Fibroblast of lung (primary cell): ENCODE measurements at places on chromosomes 16 and 17. TPM values are rescaled to one million over a fixed set of nuclear protein-coding genes. Genes with fewer than 3 reads are reported as not detected.

DNA sequence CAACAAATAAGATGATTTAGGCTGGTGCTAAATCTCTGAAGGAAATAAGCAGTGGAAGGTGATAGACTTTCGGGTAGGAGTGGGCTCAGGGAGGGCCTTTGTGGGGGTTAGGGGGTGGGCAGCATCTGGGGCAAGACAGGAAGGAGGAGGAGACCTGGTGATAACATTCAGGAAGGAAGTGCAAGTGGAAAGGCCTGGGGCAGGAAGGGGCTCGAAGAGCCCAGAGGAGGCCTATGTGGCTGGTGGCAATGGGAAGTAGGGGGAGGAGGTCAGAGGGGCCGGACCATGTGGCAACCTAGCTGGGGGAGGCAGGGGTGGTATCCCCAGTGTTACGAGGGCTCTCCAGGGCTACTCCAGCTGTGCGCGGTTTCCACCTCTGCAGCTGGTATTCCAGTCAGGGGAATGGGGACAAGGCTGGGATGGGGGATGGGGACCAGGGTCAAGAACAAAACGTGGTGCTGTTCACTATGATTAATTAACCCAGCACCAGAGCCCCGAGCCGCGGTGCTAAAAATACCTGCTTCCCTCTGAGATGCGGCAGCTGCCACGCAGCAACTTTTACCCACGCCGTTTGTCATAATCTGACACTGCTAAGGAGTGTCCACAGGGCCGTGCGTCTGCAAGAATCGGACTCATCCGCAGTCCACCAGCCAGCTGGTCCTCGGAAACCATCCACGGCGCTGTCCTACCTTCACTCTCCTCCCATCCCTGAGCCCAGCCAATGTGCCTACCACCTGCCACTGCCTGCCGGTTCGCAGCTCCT, 5.2 kb upstream of the CCDC182 start:
- no peak for DNase-seq

DNA sequence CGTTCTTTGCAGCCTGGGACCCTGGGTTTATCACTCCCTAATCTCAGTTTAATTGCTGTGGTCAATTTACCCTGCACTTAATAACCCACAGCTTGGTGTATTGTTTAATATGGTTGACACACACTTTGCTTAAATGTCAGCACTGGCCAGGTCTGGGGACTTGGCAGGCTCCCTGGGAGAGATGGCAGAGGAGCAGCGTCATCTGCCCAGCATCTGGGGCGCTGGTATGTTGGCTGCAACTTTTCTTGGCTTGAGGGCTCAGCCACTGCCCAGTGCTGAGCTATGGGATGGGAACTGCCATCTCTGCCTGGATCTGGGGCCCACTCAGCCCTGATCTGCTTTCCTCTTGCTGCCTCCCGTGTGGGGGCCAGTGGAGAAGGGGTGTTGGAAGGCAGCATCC, 115.7 kb upstream of the IRX3 start:
- DNase-seq, result no peak

- no peak for DNase-seq
Observed at GRCh38 chr16:82542714-82543113, 84.1 kb upstream of the CDH13 start.

DNA sequence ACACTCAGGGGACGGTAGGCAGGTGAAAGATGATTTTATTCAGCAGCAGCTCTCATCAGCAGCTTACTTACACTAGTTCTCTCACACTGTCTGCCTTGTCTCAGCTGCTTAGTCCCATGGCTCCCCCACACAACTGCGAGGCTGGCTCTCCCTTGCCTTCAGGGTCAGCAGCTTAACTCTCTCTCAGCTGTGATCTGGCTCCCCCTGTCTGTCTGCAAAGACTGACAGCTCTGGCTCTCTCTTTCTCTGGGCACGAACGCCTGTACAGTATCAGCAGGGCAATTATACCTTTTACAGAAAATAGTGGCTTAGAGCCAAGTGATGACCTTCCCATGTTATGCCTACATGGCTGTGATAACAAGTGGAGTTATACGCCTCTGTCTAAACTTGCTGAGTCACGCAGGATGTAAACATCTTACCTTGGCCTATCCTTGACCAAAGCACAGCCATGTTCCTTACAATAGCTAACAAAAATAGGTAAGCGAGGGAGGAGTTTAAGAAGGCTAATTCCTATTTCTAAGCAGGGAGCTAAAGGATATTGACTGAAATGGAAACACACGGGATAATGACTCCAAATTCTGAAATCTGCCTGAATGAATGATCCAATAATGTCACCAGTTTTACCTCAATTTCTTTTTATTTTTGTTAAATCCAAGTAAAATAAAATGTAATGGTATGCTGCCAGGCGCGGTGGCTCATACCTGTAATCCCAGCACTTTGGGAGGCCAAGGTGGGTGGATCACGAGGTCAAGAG, 1.1 kb upstream of the NDUFAB1 start:
- no peak for DNase-seq

DNA sequence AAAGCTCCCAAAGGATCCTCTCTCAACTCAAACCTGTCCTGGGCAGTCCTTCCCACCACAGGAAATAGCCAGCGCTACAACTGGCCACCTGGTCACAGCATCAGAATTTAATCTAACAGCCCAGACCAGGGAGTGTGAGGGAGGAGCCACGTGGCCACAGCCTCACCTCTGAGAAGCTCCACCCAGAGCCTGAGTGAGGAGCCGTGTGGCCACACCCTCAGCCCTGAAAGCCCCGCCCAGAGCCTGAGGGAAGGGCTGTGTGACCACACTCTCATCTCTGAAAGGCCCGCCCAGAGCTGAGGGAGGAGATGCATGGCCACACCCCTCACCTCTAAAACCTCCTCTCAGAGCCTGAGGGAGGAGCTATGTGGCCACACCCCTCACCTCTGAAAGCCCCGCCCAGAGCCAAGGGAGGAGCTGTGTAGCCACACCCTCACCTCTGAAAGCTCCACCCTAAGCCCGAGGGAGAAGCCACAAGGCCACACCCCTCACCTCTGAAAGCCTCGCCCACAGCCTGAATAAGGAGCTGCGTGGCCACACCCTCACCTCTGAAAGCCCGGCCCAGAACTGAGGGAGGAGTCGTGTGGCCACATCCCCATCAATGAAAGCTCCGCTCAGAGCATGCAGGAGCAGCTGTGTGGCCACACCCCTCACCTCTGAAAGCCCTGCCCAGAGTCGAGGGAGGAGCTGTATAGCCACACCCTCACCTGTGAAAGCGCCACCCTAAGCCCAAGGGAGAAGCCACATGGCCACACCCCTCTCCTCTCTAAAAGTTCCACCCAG, 28.6 kb downstream of the SLC38A8 start:
- DNase-seq, result peak; percentile 18

DNA sequence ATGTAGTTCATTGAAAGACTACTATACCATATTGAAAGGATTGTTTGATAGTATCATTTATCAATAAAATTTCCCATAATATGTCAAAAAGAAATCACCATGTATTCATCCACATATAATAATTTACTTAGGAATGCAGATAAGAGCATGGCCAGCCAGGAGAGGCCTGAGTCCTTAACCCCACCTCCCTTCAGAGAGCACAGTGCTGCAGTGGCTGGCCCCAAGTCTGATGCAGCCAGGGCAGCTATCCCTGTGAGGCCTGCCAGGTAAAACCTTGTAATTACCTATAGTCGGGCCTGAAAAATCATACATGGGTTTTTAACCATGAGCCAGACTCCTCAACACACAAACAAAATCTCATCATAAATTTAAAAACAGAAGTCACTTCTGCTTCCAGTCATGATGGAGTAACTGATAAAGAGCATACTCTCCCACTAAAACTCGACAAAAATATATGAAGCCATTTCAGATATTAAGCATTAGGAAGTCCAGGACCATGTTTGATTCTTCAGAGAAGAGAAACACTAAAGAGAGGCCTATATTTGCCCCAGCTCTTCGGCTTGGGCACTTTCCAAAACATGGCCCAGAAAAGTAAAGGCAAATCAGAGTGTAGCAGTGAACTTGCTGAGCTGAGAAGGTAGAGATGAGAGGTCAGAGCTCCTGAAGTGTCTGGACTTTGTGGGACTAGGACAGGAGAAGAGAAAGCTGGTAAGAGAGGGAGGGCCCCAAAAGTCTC, 40.9 kb upstream of the CCNF start:
- DNase-seq, result no peak

DNA sequence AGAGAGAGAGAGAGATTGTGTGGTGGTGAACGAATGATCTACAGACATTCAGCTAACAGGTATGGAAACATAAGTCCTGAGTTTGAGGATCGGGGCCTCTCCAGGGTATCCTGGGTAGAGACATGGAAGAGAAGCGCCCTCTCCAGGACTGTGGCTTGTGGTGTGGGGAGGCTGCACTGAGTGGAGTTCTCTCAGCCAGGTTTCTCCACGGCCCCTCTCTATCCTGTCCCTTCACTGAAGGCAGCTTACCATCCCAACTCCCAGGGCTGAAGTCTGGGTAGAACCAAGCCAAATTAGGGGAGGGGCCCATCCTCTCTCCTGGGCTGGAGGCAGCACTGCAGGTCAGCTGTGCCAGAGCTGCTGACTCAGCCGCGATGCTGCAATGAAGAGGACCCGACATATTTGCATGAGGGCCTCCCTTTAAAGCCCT, 6.2 kb downstream of the C1QL1 start:
- no peak for DNase-seq

DNA sequence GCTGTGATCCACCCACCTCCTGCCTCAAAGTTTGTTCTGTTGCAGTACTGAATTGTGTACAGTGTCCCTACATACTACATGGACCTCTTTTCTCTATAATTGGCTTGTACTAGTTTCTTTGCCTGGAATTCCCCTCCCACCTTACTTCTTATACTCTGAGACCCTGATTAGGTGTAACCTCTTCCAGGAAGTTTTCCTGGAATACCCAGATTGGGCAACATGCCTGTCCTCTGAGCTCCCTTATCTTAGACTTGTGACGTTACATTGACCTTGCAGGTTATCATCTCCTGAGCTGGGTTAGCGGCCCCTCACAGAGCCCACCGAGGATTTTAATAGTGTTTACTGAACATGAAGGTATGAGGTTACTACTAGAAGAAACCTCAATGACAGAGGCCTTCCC, 237.0 kb downstream of the ZNF423 start:
- DNase-seq, result no peak

GRCh38 chr17:73227944-73228343, 33.7 kb downstream of the CPSF4L start:
- DNase-seq, result no peak

DNA sequence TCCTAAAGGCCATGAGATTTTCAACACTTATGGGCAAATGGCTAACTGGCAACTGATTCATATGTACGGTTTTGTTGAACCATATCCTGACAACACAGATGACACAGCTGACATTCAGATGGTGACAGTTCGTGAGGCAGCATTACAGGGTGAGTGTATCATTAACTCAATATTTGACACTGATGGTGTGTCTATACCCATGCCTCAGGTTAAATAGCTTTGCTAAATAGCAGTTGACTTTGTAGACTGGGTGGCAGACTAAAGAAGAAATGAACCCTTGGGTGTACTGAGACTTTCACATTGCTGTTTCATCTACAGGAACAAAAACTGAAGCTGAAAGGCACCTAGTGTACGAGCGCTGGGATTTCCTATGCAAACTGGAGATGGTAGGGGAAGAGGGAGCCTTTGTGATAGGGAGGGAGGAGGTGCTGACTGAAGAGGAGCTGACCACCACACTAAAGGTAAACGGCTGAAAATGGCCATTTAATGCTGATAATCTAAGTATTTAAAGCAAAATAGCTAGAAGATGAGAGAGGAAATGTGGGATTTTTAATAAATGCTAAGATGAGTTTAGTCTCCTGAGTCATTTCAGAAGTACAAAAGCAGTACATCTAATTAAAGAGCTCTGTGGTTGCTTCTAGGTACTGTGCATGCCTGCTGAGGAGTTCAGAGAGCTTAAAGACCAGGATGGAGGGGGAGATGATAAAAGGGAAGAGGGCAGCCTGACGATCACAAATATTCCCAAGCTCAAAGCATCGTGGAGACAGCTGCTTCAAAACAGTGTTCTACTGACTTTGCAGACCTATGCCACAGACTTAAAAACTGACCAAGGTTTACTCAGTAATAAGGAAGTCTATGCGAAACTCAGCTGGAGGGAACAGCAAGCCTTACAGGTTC, 3.0 kb downstream of the SETD6 start:
- DNase-seq, result no peak

DNA sequence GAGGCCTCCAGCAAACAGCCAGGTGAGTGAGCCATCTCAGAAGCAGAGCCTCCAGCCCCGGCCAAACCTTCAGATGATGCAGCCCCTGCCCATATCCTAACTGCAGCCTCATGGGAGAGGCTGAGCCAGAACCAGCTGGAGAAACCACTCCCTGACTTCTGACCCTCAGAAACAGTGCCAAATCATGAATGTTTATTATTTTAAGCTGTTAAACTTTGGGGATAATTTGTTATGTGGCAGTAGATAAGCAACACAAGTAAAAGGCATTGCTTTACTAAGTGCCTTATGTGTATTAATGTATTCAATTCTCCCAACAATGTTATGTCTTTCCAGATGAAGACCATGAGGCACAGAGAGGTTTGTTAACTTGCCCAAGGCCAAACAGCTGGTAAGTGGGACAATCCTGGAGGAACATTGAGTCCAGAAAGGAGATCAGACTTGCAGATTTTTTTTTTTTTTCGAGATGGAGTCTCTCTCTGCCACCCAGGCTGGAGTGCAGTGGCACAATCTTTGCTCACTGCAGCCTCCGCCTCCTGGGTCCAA, 59.6 kb downstream of the SOCS1 start:
- DNase-seq, result peak; percentile 94

GRCh38 chr16:87326151-87326571, 9.0 kb upstream of the C16orf95 start:
- no peak for DNase-seq

- no peak for DNase-seq
Observed at GRCh38 chr16:76329106-76329505, 51.9 kb downstream of the CNTNAP4 start.

DNA sequence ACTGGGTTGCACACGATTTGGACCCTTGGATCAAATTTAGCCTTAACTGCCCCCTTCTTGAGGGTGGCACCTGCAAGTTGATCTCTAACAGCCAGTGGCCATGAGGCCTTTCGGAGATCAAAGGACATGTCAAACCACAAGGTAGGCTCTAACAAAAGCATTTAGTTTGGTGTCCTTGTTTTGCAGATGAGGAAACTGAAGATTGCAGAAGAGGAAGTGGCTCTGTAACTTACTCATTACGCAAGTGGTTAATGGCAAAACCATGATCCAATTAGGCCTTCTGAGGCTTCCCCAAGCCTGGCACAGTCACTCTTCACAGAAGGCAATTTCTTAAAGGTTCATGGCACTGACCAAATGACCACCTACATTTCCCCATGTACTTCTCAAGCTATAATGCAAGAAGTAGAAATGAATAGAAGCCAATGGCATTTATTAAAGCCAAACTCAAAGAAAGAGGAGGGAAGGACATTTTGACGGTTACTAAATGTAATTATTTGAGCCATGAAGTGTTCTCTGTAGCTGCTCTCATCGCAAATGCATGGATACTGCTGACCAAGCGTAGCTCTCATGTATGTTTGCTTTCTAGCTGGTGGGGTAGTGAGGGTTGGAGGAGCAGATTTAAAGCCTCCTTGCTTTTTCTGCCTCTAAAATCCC, 32.8 kb upstream of the ABCC12 start:
- DNase-seq, result no peak

Gene KRT16
- not detected in 2 replicates for total RNA-seq

Gene HOXB5
- total RNA-seq, result 1.0 and 2.1 TPM in 2 replicates

Gene RHBDL3
- total RNA-seq, result 0.17 and 0.26 TPM in 2 replicates

Gene LPO
- total RNA-seq, result not detected in 2 replicates

Gene PYY
- total RNA-seq, result 0.33 TPM in 1 of 2 replicates, not detected in the other

Gene TMEM235
- total RNA-seq, result not detected in 2 replicates

Gene B3GNT9
- 29.3 and 34.7 TPM in 2 replicates for total RNA-seq
